ENCODE measurements at places on chromosomes 6 and 20.

- no peak for DNase-seq
Observed at GRCh38 chr6:130825772-130826441, 1.3 kb upstream of the SMLR1 start.

GRCh38 chr20:14830466-14830865 lies 493.1 kb upstream of the FLRT3 start:
- no peak for DNase-seq

GRCh38 chr20:2357114-2357513 lies 23.6 kb upstream of the TGM6 start:
- no peak for DNase-seq

DNA sequence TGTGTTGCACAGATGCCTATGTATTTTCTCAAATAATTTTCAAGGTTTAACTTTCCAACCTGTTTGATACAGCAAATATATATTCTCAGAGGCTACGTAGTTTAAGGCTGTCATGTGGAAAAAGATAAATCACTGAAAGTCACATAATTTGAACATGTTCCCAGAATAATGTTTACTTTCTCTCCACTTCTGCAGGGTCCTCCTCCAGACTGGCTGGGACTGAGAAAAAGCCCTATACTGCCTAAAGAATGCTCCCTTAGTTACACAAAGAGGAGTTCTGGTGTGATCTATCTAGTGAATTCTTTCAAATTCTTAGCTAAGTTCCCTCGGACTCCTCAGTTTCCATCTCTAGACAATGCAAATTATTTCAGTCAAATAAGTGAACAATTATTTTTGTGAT lies 411.0 kb downstream of the C6orf118 start:
- no peak for DNase-seq

- no peak for DNase-seq
Observed at GRCh38 chr6:125904871-125905270, 51.7 kb upstream of the HINT3 start.

- peak; percentile 82 for DNase-seq
Observed at GRCh38 chr20:37911838-37912281, 8.9 kb downstream of the VSTM2L start.

DNA sequence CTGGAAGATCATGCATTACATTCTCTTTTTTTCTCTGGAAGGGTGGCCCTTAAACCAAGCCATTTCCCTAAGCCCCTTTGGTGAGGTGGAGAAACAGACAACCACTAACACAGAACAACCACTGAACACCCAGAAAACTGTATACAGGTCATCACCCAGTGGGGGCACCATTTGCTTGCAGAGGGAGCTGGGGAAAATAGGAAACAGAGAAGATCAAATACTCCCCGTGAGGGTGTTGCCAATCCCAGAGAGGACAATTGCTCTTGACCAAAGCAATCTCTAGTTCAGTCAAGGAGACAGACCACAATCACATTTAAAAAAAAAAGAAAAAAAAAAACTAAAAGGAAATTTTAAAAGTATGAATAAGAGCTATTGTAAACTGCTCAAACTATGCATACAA lies 865 bp upstream of the DAAM2 start:
- no peak for DNase-seq

GRCh38 chr20:60091861-60092260 lies 133.6 kb downstream of the CDH26 start:
- no peak for DNase-seq
